ENCODE measurements at places on chromosomes 1 and 21. TPM values are rescaled to one million over a fixed set of nuclear protein-coding genes. Genes with fewer than 3 reads are reported as not detected.
A peak's percentile ranks its signal among the peaks of the same experiment; 100 is the strongest.

DNA sequence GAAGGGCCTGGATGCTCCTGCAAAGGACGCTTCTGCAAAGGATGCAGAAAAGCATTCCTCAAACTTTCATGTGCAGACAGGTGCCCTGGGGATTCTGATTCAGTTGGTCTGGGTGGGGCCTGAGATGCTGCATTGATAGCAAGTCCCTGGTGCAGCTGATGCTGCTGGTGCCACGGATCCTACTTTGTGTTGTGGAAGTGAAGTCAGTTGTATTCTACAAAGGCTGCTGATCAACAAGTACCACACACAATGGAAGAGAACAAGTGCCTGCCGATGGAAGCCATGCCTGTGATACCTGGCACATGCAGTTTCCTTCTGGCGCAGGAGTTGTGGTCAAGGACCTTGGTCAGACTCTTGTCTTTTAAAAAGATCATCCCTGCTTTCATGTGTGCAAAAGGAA, 478.8 kb downstream of the CAMTA1 start:
- DNase-seq: no peak

- DNase-seq: peak; percentile 45
These were observed 5.7 kb downstream of the SLC19A1 start for GRCh38 chr21:45536301-45537081.

GRCh38 chr21:39776589-39776988, 31.6 kb downstream of the IGSF5 start:
- DNase-seq: no peak

DNA sequence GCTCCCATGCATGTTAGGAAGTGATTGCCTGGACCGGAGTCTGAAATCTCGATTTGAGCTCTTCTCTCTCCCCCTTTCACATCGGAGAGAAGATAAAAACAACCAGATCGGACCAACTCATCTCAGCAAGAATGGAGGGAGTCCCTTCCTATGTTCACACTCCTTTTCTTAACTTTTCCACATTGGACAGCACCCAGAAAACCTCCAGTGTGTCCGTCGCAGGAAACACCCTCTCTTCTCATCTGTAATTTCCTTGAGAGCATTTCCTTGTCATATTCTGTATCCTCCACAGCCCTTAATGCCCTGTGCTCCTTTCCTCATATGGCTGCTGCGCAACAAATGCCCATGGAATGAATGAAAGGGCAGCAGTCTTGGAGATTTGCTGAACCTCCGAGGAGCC, 1.5 kb upstream of the TDRD10 start:
- no peak for DNase-seq

The MRAP gene
- total RNA-seq: 1.4 TPM

The PLA2G4A gene
- total RNA-seq: 2.5 TPM

The TPR gene
- total RNA-seq: 41.1 TPM

The EPHB2 gene
- 3.5 TPM for total RNA-seq

The OR6K3 gene
- total RNA-seq: not detected
